T-helper 2 cell treated with Interferon-gamma antibody and Interleukin-4, amounts not matched to agents 5 μg/mL and 100 μg/mL, for 36 hours (primary cell): ENCODE measurements at places on chromosomes 2 and 18.

GRCh38 chr2:101995019-101995418 is 3.3 kb downstream of the IL1R2 start:
- no peak for DNase-seq

DNA sequence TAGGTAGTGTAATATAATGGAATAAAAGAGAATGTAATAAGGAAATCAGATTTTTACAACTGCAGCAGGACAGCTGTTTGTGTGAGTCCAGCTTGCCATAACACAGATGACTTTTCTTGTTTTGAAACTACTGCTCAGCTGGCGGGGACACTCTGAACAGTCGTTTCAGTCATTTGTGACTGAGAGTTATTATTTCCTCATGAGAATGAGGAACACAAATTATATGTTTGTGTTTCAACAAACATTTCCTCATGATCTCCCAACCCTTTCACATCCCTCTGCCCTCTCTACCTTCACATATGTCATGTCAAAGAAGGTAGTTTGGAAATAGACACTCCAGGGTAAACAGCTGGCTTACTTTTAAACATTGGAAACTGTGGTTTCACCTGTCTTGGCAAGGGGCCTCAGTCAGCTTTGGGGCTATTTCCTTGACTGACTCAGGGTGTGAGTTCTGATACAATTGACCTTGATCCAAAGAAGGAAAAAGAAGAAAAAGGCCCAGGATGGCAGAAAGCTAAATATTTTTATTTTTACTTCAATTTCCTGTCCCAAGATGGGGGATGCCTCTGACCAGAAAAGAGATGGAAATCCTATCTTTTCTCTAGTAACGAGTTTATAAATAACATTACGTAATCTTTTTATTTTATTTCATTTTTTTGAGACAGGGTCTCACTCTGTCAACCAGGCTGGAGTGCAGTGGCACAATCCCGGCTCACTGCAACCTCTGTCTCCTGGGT is 593 bp downstream of the SP140L start:
- DNase-seq = no peak

- no peak for DNase-seq
Measured at GRCh38 chr2:171583566-171583965, 61.3 kb downstream of the CYBRD1 start.

DNA sequence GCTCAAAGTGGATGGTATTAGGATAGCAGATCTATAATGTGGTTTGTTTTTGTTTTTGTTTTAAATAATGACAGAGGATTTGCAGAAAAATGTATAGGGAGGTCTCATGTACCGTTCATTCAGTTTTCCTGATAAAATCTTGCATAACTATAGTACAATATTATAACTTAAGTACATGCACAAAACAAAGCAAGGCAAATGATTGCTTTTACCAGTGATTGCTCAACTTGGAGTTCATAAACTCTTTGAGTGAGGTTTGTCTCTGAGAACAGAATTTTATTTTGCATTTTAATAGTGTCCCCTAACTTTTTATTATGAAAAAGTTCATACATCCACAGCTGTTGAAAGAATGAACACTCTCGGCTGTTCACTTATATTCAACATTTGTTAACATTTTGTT is 96.6 kb downstream of the MAP4K4 start:
- no peak for DNase-seq

DNA sequence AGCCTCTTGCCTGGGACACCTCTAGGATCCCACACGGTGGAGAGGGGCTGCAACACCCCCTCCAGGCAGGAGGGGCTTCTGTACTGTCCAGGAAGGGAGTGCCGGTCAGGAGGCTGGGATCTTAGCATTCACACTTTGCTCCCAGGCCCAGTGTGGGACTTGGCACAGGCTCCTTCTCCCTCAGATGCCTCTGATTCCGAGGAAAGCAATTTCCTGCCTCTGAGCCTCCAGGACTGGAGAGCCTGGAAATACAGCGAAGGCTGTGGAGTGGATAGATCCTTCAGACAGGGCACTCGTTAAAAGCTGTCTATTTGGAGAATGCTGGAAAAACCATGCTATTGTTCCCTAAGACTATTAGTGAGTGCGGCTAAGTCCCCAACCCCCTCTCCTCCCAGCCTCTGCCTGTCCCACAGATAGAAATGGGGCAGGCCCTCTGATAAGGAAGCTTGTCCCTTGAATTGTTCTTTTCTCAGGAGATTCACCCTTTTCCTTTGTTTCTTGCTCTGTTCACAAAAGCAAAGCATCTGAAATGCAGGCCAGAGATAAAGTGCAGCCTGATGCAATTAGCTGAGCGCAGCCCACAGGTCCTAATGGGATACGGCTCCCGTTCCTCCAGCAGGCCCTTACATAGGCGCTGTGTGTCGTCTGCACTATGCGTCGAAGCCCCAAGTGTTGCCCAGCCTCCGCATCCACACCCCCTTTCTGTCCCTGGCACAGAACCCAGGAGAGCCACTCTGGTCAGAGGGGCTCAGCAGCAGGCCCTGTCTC is 252.2 kb downstream of the KLHL29 start:
- DNase-seq = no peak

DNA sequence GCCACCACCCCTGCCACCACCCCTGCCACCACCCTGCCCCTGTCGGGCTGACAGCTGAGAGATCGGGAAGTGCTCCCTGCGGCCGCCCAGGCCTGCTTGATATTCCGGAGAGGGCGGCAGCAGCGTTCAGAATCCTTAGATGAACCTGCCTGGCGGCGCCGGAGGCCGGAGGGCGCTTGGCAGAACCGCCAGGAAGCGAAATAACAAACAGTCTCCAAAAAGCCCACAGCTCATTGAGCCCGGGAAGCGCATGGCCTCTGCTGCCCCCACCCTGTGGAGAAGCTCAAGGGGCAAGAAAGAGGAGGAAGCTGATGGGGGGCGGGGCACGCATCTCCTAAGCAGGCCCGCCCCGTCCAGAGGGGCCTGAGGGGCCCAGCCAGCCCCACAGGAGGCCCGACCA is 92.2 kb upstream of the MBOAT2 start:
- no peak for DNase-seq

DNA sequence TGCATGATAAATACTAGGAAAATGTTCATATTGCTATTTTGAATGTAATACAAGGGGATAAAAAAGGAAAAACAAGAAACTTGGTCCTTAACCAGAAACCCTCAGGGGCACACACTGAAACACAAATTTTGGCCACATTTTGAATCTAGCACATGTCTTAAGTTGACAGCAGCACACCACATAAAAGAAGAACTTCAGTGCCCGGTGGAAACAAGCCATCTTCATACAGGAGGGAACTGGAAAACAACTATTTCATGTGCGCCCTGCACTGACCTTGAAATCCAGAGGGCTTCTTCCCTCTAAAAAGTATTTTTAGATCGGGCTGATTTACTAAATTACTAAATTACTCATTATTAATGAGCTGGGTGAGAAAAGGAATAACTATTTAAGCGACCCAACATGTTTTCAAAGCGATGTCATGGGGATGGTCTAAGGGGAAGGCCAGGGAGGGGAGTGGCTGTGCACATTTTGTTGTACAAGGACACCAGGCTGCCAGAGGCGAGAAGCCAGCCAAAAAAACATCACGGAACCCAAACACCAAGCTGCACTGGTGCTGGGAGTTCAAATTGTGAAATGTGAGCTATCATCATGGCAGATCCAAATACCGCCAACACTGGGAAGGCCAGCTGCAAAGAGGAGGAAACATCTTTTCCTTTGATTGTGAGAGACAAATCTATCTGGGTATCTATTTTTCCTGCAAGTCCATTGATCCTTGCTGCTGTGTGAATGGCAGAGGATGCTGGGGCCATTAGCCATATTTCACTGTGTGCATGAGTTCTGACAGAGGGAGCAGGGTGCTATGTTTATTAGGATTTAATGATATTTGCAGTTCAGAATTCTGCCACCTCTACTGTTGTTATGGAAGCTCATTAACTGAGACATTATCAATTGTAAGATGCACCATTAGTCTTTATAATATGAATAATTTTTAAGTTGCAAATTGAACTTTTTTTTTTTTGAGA is 150.7 kb upstream of the LMAN1 start:
- DNase-seq = no peak

DNA sequence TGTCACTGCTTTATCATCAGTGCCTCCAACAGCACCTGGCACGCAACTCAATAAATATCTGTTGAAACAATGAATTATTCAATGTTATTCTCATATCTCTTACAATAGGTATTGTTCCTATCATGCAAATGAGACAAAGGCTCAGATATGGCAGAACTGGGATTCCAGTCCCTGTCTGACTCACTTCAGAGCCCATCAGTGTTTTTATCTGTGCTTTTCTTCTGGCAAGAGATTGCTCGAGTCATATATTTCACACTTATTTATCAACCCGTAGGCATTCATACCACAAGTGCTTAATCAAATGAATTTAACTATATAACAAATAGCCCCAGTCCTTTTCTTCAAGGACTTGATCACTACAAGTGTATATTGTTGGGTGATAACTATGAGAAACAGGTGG is 76.4 kb upstream of the TSPYL6 start:
- DNase-seq = no peak

GRCh38 chr2:203797276-203797675 is 70.3 kb upstream of the CTLA4 start:
- no peak for DNase-seq

DNA sequence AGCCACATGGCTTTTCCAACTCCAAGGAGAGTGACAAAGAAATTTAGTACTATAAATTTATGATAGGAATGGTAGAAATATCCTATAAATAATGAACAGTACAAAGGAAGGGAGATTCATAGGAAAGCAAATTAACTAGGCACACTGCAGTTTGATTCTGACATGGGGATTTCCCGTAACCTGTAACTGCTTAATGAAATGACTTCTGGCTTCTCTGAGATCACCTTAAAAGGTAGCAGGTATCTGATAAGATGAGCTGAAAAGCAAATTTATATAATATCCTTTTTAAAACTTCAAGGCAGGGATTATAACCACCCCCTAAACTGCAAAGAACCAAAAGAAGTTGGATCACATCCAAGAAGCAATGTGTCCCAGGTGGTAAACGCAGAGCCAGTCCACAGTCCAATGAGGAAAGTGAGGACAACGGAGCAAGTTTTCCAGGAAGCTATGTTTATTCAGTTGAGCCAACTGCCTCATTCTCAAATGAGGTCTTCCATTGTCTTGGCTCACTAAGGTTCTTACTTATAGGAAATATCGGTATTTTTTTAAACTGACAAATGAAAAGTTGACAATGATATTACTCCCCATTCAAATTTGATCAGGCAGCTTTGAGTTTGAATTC is 43.0 kb downstream of the WIPF1 start:
- DNase-seq = no peak

GRCh38 chr2:113200236-113200635 is 26.5 kb downstream of the PSD4 start:
- no peak for DNase-seq

DNA sequence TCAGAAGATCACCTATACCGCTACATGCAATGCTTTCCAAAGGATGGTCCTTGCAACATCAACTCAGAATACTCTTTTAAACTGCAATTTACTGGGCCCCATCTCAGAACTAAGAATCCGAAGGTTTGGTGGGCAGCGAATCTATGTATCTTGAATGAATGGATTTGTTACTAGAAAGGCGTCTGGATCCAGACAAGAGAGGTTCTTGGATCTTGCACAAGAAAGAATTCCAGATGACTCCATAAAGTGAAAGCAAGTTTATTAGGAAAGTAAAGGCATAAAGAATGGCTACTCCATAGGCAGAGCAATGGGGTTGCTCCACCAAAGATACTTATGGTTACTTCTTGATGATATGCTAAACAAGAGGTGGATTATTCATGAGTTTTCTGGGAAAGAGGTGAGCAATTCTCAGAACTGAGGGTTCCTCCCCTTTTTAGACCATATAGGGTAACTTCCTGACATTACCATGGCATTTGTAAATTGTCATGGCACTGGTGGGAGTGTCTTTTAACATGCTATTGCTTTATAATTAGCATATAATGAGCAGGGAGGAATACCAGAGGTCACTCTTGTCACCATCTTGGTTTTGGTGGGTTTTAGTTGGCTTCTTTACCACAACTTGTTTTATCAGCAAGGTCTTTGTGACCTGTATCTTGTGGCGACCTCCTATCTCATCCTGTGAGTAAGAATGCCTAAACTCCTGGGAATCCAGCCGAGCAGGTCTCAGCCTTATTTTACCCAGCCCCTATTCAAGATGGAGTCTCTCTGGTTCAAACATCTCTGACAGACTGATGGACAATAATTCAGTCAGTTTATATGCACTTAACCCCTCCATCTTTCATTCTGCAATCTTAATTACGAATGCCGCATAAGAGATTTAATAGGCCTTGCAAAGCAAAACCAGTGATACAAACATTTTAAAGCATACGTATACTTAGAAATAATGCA is 7.5 kb upstream of the RMDN2 start:
- no peak for DNase-seq

- no peak for DNase-seq
Measured at GRCh38 chr18:36012891-36013290, 40.4 kb downstream of the RMP24 start.

DNA sequence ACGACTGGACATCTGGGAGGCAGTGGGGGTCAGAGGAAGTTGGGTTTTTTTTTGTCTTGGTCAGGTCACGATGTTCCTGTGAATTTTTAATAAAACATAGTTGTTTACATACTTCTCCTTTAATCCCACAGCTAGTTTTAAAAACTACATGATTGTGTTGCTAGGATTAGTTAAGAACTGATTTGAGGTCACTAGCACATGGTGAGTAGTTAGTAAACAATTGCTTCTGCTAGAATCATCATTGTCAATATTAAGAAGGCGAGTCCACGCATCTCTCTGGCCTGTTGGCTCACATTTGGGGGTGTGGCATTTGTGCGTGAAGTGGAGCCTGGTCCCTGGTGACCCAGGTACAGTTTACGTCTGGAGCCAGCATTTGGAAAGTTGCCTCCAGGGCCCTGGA is 59.4 kb downstream of the AGAP1 start:
- DNase-seq = no peak

DNA sequence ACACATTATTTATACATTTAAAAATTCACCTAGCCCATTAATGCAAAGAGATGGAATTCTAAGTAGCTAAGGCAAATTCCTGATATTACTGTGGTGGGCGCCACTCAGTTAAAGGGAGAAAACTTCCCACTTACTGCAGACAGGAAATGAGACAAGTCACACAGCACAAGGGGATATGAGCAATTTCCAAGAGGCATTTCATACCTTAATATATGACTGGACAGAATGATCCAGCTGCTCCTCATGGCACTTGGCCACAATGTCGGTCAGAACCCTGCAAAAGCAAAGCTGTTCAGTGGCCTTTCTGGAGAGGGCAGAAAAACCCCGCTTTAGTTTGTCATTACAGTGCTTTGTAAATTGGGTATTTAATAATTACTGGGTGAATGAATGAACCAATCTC is 121.4 kb upstream of the CCDC195 start:
- no peak for DNase-seq

- no peak for DNase-seq
Measured at GRCh38 chr2:29260142-29260772, 145.0 kb downstream of the CLIP4 start.

GRCh38 chr2:18536100-18536499 is 24.4 kb downstream of the RDH14 start:
- DNase-seq = no peak
